ENCODE measurements at places on chromosomes 4 and X. TPM values are rescaled to one million over a fixed set of nuclear protein-coding genes. Genes with fewer than 3 reads are reported as not detected.

DNA sequence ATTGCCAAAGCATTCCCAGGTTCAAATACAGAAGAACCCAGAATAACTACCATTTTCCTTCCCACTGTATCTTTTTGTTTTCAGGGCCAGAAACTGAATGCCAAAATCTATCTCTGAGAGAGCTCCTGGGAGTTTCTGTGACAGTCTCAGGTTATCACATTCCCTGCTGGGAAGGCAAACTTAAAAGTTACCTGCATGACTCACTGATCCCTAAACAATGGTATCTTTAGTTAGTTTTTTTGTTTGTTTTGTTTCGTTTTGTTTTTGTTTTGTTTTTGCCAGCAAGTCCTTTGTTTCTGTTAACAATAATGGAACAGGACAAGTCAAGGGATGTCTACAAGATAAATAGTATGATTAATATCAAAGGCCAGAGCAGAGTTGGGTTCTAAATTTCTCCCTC lies 34.3 kb downstream of the PAPSS1 start:
- H3K27ac ChIP-seq: no peak overlapping the region
- no peaks in the 10 kb centered on the region for H3K4me1 ChIP-seq
- peaks cover 29% of the 10 kb centered on the region for H3K36me3 ChIP-seq
- no peak for DNase-seq
- H3K27me3 ChIP-seq: no peaks in the 10 kb centered on the region
- no peak overlapping the region for H3K4me3 ChIP-seq

Gene EFHC2
- not detected for total RNA-seq

DNA sequence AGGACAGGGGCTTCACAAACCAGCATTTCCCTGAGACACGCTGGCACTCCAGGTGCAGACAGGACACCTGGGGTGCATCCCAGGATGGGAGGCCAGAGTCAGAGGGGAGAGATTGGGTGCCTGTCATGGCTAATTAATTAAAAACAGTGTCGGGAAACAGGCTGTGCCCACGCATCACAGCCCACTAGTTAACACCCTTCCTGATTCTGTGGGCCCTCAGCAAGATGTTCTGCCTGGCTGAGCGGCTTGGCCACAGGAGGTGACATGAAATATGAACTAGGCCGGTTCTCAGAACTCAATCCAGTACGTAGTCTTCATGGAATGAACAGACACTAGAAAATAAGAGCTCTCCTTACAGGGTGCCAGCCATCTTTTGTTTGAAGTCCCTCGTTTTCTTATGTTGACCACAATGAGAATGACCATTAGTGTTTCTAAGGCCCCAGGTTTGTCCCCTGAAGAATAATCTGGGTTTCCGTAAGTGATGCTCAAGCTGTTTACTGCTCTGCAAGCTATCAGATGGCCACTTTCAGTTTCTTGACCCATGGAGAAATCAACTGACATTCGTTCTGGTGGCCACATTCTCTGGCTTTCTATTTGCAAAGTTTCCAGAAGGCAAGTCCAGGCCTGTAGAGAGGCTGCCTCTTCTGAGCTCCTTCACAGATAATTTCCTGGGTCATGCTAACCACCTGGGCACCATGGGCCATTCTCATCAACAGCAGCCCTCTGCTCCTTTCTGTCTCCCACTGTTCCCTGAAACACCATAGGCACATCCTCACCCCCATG lies 72.3 kb downstream of the SLC34A2 start:
- H3K4me1 ChIP-seq: no peaks in the 10 kb centered on the region
- H3K36me3 ChIP-seq: no peaks in the 10 kb centered on the region
- H3K27me3 ChIP-seq: no peaks in the 10 kb centered on the region
- no peak for DNase-seq
- H3K27ac ChIP-seq: no peak overlapping the region
- no peak overlapping the region for H3K4me3 ChIP-seq

DNA sequence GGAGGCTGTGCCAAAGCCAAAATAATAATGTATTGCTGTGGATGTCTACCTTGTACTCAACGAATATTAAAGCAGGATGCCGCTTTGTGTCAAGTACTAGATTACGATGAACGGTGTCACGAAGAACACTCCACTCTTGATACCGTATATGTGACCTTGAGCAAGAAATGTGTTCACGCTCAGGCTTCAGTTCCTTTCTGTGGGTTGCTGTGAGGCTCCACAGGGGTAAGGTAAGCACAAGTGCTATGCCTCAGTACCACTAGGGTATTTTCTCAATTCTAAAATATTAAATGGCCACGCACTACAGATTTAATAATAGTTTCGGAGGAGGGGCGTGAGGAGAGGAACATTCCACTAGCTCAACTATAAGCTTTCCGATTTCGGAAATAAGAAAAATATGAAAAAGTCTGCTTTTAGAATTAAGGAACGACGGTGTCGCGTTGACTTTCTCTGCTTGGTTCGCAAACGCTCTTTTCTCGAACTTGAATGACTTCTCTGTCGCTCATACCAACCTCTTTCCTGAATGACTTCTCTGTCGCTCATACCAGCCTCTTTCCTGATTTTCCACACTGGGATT lies 607 bp upstream of the SCOC start:
- H3K4me1 ChIP-seq: peaks cover 28% of the 10 kb centered on the region
- no peaks in the 10 kb centered on the region for H3K27me3 ChIP-seq
- H3K36me3 ChIP-seq: no peaks in the 10 kb centered on the region
- DNase-seq: no peak
- peak overlapping the region; percentile 94 for H3K27ac ChIP-seq

- no peak overlapping the region for H3K27ac ChIP-seq
- no peaks in the 10 kb centered on the region for H3K36me3 ChIP-seq
- no peak overlapping the region for H3K4me3 ChIP-seq
- no peak for DNase-seq
- no peaks in the 10 kb centered on the region for H3K27me3 ChIP-seq
Measured at GRCh38 chr4:153004081-153004850, 68.1 kb downstream of the FHDC1 start.

- no peaks in the 10 kb centered on the region for H3K36me3 ChIP-seq
- DNase-seq: no peak
- H3K4me1 ChIP-seq: no peaks in the 10 kb centered on the region
- H3K27ac ChIP-seq: no peak overlapping the region
- no peaks in the 10 kb centered on the region for H3K27me3 ChIP-seq
Measured at GRCh38 chr4:140812916-140813315, 56.7 kb upstream of the TBC1D9 start.

DNA sequence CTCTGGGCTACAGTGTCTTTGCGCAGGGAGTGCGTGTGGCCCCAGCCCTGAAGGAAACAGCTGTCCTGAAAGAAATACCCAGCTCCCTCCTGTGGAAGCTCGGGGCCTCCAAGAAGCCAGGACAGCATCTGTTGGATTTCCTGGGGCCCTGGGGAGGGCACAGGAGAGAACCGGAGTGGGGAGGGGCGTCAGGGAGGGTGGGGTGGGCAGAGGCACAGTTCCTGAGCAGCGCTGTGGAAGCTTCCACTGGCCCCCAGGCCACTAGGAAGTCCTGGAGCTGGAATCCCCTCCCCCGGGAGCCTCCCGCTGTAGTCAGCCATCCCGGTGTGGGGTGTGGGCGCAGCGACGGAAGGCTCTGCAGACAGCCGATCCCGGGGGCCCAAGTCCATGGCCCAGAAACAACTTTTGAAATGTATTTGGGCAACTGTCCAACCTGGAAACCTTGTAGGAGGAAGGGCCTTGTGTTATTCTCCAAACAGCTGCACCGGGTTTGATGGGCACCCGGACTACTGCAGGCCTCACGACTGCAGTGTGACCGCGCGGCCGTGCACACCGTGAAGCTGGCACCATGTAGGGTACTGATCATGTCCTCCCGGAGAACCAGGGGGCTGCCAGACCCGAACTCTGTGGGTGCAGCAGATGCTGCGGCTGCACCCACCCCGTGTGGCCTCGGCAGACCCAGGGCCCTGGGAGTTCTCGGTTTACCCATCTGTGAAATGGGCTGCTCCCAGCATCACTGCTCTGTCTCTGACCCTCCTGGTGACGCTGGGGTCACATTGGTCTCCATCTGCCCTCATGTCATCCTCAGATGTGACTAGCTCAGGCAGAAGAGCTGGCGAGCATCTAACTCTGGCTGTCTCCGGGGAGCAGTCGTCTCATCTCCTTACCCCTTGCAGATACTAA lies 68.5 kb upstream of the HMX1 start:
- no peaks in the 10 kb centered on the region for H3K4me1 ChIP-seq
- H3K27me3 ChIP-seq: peaks cover 4% of the 10 kb centered on the region
- no peaks in the 10 kb centered on the region for H3K36me3 ChIP-seq
- no peak overlapping the region for H3K4me3 ChIP-seq

DNA sequence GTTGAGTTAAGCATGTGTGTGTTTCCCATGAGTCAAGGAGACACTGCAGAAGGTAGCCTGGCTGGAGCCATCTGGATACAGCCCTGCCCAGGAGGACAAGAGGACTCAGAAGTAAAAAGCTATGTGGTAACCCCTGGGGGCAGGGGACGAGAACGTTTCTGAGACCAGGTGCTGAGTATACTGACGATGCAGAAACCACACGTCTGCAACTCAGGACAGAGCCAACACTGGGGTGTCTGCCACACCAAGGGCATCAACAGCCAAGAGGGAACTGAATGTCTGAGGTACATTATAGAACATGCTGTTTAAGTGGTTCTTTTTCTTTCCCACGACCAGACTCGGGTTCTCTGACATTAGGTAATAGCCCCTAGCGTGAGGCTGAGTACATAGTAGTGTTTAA lies 94.1 kb upstream of the GPR34 start:
- no peak overlapping the region for H3K27ac ChIP-seq
- no peaks in the 10 kb centered on the region for H3K27me3 ChIP-seq
- no peaks in the 10 kb centered on the region for H3K4me1 ChIP-seq
- no peak for DNase-seq
- H3K36me3 ChIP-seq: no peaks in the 10 kb centered on the region

DNA sequence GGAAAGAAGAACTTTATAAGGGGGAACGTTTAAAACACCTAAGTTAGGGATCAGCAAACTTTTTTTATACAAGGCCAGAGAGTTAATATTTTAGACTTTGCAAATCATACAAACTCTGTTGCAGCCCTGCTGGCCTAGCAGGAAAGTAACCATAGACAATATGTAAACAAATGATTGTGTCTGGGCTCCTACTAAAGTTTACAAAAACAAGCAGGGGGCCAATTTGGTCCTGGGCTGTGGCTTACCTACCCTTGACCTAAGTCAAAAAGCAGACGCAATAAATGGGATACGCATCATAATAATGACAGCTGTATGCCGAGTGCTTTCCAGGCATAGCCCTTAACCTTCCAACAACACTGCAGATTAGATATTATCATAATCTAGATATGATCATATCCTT lies 4.9 kb downstream of the TASL start:
- no peak overlapping the region for H3K27ac ChIP-seq
- H3K4me3 ChIP-seq: no peak overlapping the region
- H3K4me1 ChIP-seq: no peaks in the 10 kb centered on the region
- no peaks in the 10 kb centered on the region for H3K36me3 ChIP-seq

GRCh38 chrX:139448996-139449395 lies 81.5 kb upstream of the F9 start:
- H3K27ac ChIP-seq: no peak overlapping the region
- no peak for DNase-seq
- H3K27me3 ChIP-seq: no peaks in the 10 kb centered on the region
- H3K36me3 ChIP-seq: no peaks in the 10 kb centered on the region
- H3K4me1 ChIP-seq: no peaks in the 10 kb centered on the region

Gene BRCC3
- total RNA-seq: 15.9 TPM

Gene YY2
- total RNA-seq: 1.3 TPM

- no peak overlapping the region for H3K4me3 ChIP-seq
- no peaks in the 10 kb centered on the region for H3K27me3 ChIP-seq
- DNase-seq: no peak
Measured at GRCh38 chr4:127445471-127445870, 187.3 kb upstream of the INTU start.

DNA sequence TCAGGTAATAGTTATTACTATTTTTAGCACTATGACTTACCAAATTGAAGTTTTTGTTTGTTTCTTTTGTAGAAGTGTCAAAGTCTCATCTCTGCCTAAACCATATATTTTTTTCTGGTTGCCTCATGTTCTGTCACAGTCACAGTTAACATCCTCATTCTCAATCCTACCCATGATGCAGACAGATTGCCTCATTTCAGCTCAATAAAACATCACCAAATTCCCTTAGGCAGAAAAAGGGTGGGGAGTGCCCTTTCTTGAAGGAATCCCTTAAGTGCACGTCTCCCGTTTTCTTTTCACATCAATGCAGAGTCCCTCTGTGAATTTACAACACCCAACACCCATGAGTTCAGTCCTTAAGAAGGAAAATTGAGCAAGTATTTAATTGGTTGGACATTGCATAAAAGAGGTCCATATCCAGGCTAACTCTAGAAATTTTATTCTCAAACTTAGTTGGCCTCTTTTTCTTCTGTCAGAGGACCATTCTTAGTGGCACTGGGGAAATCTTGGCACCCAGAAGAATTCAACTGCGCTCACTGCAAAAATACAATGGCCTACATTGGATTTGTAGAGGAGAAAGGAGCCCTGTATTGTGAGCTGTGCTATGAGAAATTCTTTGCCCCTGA lies 103.7 kb upstream of the BMPR1B start:
- peaks cover 24% of the 10 kb centered on the region for H3K36me3 ChIP-seq
- H3K27me3 ChIP-seq: no peaks in the 10 kb centered on the region
- no peak for DNase-seq

Gene RIBC1
- 0.64 TPM for total RNA-seq

- no peaks in the 10 kb centered on the region for H3K4me1 ChIP-seq
- H3K27me3 ChIP-seq: no peaks in the 10 kb centered on the region
- H3K27ac ChIP-seq: no peak overlapping the region
- no peak overlapping the region for H3K4me3 ChIP-seq
- no peak for DNase-seq
Measured at GRCh38 chr4:40241941-40242340, 45.1 kb downstream of the RHOH start.

- no peak overlapping the region for H3K27ac ChIP-seq
- DNase-seq: no peak
- no peaks in the 10 kb centered on the region for H3K27me3 ChIP-seq
- H3K4me1 ChIP-seq: no peaks in the 10 kb centered on the region
Measured at GRCh38 chr4:152747444-152747843, 32.1 kb downstream of the TIGD4 start.

- no peak for DNase-seq
- H3K4me3 ChIP-seq: no peak overlapping the region
- H3K27ac ChIP-seq: no peak overlapping the region
- H3K27me3 ChIP-seq: no peaks in the 10 kb centered on the region
- no peaks in the 10 kb centered on the region for H3K36me3 ChIP-seq
Measured at GRCh38 chr4:76457885-76458284, 22.9 kb downstream of the SHROOM3 start.

DNA sequence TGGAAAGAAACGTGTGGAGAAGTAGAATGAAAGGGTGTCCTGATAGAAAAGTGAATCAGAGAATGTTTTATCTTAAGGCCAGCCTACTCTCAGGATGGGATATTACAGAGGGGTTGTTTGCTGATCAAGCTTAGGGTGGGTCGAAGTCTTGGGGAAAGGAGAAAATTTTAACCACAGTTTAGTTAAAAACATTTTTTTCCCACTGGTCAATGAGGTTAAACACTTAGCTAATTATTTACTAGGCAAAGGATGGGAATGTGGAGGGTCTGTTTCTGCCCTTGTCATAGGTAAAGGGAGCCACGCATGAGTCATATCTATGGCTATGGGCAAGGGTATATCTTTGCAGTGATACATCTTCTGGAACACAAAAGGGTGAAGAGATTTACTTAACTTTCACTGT lies 16.1 kb upstream of the SULT1E1 start:
- H3K4me1 ChIP-seq: no peaks in the 10 kb centered on the region
- no peak for DNase-seq
- no peaks in the 10 kb centered on the region for H3K36me3 ChIP-seq
- H3K27ac ChIP-seq: no peak overlapping the region
- H3K27me3 ChIP-seq: no peaks in the 10 kb centered on the region

Data from psoas muscle (tissue), 8 donors.